ENCODE measurements at places on chromosomes 7 and 10.

DNA sequence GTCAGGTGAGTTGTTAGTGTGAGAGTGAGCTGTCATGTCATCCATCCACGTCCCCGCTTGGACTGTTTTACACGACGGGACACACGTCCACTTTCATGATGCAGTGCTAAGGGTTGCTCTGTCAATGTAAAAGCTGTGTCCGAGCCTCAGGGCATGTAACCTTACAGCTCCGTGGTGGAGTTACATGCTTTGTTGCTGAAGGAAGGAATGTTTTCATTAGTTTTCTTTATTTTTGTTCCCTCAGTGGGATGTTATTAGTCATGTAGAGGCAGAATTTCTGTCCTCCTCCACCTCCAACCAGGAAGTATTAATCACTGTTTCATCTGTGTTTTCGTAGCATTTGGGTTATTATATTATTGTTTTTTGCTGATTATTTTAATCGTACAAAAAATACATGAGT is 88.6 kb downstream of the NRG3 start:
- DNase-seq, result no peak

DNA sequence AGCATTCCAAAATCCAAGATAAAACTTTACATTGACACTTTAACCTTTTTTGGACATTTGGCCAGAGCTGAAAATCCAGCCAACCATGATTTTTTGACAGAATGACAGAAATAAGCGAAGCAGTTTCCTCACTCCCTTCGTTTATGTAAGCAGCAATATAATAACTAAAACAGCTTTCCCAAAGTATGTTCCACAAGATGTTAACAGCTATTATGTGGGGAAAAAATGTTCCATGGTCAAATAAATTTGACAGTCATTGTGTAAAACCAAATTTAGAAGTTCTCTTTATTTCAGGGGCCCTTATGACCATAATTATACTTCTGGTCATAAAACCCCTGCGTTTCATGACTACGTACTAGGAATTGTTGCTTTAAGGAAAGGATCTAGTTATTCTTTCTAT is 416.5 kb downstream of the MAGI2 start:
- peak; percentile 1 for DNase-seq

DNA sequence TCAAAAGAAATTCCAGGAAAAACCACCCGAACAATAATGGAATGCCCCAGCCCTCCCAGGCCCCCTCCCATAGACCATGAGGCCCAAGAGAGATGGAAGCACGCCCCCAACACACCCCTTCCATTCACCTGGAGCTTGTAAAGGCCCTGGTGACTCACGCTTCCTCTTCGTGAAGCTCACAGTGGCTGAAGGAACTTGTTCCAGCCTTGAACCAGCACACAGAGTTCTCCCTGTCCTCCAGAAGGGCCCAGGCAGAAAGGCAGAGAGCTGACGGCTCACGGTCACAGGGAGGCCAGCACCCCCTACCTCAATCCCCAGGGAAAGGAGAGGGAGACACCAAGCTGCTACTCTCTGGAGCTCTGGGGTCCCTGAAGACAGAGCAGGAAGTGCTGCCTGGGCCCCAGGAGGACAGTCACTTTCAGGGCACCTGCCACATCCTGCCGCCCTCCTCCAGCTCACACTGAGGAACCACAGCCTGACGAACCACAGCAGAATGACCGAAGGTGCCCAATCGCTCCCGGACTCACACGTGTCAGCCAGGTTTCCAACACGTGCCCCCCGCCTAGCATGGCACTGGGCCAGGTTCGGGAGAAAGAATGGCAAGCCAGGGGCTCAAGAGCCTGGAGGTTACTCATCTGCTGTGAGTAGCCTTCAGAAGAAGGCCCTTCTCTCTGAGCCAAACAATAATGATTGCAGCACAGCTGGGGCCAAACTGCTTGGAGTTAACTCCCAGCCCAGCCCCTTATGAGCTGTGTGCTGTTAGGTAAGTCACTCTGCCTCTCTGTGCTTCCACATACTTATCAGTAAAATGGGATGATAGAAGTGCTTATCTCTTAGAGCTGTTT is 52.8 kb downstream of the DLG5 start:
- DNase-seq, result no peak

- no peak for DNase-seq
Measured at GRCh38 chr10:49282879-49283341, 16.1 kb upstream of the C10orf71 start.

DNA sequence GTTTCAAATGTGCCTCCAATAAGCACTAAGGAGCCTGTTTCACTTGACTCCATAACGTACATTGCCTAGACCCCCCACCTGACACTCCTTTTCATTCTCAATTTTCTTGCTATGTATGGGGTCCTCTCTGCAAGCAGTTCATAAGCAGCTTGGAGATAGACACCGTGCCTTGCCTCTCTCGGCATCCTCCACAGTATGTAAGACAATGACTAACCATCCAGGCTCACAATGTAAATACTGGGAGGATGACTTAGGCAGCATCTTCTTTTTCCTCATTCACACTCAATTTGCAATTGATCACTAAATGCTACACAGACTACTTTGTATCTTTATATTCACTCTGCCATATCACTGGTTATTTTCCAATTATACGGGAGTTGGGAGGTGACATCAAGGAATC is 22.8 kb upstream of the CABCOCO1 start:
- no peak for DNase-seq

DNA sequence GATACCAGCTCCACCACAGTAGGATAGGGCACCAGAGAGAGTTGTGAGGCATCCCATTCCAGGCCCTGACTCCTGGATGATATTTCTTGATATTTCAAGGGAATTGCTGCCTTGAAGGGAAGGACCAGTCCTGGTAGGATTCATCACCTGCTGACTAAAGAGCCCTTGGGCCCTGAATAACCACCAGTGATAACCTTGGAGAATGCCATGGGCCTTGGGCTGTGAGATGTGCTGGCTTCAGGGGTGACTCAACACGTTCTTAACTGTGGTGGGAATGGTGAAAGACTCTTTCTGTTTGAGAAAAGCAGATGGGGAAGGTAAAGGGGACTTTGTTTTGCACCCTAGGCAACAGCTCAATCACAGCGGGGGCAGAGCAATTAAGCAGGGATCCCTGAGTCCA is 21.4 kb upstream of the ASZ1 start:
- no peak for DNase-seq

- DNase-seq, result no peak
Measured at GRCh38 chr7:43569424-43569823, 13.5 kb upstream of the STK17A start.

DNA sequence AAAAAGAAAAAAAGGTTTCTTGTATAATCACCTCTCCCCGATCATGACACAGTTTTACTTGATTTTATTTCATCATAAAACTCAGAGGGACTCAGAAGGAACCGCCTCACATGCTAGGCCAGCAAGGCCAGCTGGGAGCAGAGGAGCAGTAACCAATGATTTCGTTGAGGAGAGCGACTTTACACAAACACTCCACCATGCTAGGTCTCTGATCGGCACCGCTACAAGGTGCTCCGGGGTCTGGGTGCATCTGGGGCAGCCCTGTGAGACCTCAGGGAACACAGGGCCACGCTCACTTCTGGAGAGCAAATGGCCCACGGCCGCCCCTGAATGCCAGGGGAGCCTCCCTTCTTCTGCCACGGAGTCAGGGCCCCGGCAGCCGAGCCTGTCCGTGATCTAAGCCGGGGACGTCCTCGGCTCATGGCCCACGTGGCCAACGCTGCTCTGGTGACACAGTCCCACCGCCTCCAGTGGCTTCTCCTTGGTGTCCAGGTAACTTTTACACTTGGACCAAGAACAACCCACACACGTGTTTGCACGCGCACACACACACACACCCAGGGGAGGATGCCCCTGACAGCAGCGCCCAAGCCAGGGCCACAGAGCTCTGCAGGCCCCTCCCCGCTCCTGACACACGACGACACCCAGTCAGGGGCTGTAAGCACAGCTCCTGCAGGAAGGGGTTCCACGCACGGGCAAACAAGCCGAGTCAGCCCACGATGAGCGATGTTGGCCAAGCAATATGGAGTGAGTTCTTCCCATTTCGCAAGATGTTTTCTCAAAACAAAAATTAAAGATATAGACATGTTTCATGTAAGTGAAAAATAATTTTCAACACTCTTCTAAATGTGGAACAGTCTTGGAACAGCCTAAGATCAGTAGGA is 332.3 kb downstream of the DNAJB6 start:
- no peak for DNase-seq

DNA sequence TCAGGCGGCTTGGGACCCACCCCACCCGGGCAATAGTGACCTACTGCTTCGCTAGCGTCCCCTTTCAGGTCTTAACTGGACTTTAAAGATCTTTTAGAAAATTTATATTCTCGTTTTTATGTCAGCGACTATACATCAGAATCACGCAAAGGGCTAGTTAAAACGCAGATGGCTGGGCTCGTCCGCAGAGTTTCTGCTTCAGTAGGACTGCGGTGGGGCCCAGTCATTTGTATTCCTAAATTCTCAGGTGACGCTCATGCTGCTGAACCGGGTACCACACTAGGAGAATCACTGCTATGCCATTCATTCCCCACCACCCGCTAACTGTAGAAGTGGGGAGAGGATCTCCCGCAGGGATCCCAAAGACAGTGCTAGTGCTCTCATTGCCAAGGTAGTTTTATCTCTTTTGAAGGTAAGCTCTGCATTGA is 12.0 kb upstream of the SP8 start:
- no peak for DNase-seq

GRCh38 chr10:71127104-71127503 is 85.3 kb upstream of the UNC5B start:
- DNase-seq, result no peak

All from AG09309 (cell line).